Activated CD4-positive, alpha-beta memory T cell treated with anti-CD3 and anti-CD28 coated beads for 36 hours (primary cell): ENCODE measurements at places on chromosomes 5 and 9. TPM values are rescaled to one million over a fixed set of nuclear protein-coding genes. Genes with fewer than 3 reads are reported as not detected.

DNA sequence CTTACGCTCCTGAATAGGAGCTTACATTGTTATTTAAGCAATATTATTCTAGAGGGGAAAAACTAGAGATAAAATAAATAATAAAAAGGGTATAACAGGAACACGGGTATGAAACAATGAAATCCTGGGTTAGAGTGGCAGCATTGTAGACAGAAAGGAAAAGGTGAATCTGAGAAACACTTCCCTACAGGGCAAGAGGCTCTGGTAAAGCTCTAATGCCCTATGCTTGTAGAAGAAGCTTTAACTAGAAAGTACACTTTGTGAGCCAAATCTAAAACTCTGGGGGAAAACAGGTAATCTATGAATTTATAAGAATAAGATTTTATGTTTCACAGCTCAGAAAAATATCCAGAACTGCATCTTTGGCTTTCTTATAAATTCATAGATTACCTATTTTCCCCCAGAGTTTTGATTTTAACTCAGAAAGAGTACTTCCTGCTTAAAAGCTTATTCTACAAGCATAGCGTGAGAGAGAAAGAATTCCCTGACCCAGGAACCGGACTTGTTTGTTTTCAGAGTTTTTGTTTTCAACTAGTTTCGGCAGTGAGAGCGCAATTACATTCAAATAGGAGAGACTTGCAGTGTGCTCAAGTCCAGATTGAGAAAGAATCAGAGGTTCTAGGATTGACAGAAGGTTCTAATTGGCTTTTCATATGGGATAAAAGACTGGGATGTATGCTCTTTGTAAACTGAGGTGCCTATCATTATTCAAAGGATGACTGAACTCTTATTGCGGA lies 651.0 kb upstream of the RORB start:
- no peak for DNase-seq

- DNase-seq, result no peak
Measured at GRCh38 chr5:35543408-35543807, 74.3 kb upstream of the SPEF2 start.

GRCh38 chr5:178403956-178404600 lies 171.5 kb upstream of the PHYKPL start:
- no peak for DNase-seq

- no peak for DNase-seq
Measured at GRCh38 chr5:32325062-32325461, 12.3 kb upstream of the MTMR12 start.

GRCh38 chr5:112923148-112923917 lies 1.3 kb upstream of the REEP5 start:
- peak; percentile 35 for DNase-seq

- DNase-seq, result no peak
Measured at GRCh38 chr5:83750749-83751148, 30.1 kb upstream of the HAPLN1 start.

DNA sequence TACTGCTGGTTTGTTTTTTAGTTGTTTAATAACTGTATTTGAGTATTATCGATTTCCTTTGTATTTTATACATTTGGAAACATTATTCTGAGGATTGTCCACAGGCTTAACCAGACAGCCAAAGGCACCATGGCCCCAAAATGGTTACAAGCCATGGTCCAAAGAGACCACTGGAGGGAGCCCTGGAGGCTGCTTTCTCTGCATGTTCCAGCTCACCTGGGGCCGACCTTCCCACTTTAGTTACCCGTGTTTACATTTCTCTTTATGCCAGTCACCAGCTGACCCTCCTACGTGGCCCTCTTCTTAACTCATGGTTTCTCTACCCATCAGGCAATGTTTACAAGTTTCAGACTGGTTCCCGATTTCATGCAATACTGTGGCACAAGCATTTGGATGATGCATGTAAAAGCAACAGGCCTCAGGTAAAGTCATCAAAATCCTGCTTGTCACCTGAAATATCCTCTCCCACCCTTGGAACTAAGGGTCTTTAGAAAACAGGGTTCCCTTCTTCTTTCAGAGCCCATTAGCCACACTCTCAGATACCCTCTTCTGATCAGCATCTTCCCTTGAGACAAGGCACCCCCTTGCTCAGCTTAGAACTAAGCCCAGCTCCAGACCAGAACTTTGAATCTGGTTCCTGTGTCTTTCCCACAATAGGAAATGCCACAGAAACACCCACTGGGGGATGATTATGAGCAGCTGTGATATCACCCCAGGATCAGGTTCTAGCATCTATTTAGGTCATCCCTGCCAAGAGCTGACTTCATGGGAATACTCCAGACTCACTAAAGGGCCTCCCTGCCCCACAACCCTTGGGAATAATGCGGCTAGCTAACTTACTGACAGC lies 49.9 kb upstream of the GARNL3 start:
- peak; percentile 74 for DNase-seq

DNA sequence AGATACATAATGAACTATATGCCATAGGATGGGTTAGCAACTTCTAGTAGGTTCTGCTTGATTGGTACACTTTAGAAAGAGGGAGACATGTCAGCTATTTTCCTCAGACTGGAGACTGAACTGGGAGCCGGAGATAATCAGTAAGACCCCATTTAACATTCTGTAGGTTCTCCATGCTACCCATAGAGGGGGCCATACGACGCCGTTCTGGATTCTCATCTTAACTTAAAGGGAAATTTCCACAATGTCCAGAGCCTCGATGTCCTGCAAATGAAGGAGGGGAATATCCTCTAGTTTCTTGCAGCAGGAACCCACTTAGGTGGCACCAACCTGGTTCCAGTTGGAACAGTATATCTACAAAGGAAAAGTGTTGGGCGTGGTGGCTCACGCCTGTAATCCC lies 22.3 kb upstream of the NPM1 start:
- DNase-seq, result no peak

DNA sequence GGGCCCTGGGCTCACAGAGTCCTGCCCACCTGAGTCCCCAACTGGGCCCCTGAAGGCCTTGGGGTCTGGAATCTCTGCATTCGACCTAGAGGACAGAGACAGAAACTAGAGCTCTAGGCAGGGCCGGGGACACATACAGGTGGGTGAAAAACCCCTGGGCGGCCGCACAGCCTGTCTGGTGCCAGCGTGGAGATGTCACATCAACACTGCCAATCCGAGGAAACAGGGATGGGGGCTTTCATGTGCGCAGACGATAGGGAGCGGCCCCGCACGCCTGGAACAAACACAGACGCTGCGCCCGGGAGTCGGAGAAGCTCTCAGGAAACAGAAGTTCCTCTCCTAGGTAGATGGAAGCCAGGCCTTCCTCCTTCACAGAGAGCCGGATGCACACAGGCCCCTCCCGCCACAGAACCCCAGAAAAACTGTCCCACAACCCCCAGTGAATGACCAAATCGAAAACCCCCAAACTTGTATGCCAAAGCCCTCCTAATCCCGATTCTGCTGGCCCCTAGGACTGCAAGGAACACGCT lies 1.8 kb downstream of the GRM6 start:
- no peak for DNase-seq

DNA sequence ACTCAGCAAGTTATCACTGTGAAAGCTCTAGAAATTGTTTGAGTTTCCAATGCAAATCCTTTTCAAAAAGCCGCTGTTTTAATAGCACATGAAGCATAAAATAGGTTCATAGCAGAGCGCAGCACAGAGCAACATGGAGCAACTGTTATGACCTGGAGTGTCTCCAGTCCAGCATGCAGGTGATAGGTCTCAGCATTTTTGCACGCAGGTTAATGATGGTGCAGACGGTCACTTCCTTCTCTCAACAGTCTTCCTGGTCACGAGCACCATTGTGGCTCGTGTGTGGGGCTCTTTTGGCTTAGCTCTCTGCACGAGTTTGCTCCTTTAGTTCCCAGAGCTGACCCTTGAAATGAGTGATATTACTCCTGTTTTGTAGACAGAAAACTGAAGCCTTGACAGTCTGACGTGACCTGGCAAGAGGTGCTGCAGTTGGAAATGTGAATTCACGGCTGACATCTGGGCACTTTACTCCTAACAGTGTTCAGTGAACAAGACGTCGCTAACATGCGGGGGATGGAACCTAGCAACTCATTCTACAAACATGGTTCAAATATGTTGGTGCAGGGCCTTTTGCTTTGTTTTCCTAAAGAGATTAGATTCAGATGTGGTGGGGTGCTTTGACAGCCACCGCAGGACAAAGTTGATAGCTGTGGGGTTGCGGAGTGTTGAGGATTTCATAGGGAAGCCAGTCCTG lies 10.0 kb downstream of the TENT4A start:
- no peak for DNase-seq

DNA sequence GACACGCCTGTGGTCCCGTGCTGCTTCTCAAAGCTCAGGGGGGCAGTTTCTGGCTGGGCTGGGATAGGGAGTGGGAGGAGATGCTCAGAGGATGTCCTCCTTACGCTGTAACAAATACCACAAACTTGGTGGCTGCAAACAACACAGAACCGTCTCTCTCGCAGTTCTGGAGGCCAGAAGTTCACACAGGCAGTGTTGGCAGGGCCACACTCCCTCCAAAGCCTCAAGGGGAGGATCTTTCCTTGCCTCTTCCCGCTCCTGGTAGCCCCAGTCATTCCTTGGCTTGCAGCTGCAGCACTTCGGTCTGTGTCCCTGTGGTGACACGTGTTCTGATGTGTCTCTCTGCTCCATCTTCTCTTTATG lies 10.4 kb upstream of the ORM1 start:
- DNase-seq, result peak; percentile 1

GRCh38 chr5:59357381-59357977 lies 536.0 kb downstream of the PDE4D start:
- DNase-seq, result no peak

- no peak for DNase-seq
Measured at GRCh38 chr5:81226949-81227348, 6.2 kb upstream of the CKMT2 start.

DNA sequence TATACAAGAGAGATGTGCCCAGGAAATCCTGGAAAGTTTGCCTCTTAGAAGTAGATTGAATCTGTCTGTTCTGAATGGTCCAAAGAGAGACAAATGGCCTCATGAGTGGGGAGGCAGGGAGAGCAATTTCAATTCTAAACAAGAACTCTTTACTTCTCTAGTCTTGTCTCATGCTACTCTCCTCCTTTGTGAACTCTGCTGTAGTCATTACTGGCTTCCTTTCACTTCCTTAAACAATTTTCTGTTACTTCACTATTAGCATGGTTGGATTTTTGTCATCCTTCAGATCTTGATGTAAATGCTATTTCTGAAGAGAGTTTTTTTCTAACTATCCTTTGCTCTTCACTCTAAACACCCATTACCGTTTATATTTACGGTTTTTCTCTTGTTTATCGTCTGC lies 54.0 kb upstream of the GRIN3A start:
- DNase-seq, result no peak

- DNase-seq, result no peak
Measured at GRCh38 chr9:76886318-76886717, 19.6 kb downstream of the PRUNE2 start.

GRCh38 chr9:126417043-126417442 lies 90.4 kb downstream of the MVB12B start:
- no peak for DNase-seq

DNA sequence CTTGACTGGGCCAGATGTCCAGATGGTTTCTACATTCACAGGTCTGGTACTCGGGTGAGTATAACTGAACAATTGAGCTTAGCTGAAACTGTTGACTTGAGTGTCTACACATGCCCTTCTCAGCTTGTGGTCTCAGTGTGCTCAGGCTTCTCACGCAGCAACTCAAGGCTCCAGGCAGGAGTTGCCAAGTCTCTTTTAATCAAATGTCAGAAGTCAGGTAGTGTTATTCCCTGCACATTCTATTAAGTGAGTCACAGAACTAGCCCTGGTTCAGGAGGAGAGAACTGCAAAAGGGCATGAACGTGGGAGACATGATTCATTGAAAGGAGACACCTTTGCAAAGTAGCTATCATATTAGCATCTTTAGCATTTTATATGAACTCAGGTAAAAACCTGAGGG lies 199.3 kb upstream of the ACTBL2 start:
- no peak for DNase-seq

GRCh38 chr5:172943283-172943841 lies 15.9 kb upstream of the RPL26L1 start:
- no peak for DNase-seq

Gene LOX
- not detected for total RNA-seq

Gene FOXD4L6
- not detected for total RNA-seq

Gene ARHGEF39
- total RNA-seq, result 28.2 TPM

Gene FOXD4
- not detected for total RNA-seq

Gene SPINK7
- total RNA-seq, result not detected

Gene PCDHA9
- not detected for total RNA-seq

Gene GABRA1
- not detected for total RNA-seq

Gene TRIM23
- 5.3 TPM for total RNA-seq
